SJSA1 (cell line): ENCODE measurements at places on chromosomes 12 and 14. TPM values are rescaled to one million over a fixed set of nuclear protein-coding genes. Genes with fewer than 3 reads are reported as not detected.

SLC25A21 gene
- total RNA-seq, result 1.2 and 2.6 TPM in 2 replicates

CDK4 gene
- total RNA-seq, result 3,953 and 4,723 TPM in 2 replicates

ERP27 gene
- total RNA-seq, result not detected in 2 replicates

INHBC gene
- total RNA-seq, result 0.18 and 0.88 TPM in 2 replicates

TAS2R31 gene
- total RNA-seq, result 1.5 TPM in 1 of 2 replicates, not detected in the other

ANG gene
- 2.7 and 4.4 TPM in 2 replicates for total RNA-seq

TMED10 gene
- 155 and 203 TPM in 2 replicates for total RNA-seq

RNF212B gene
- not detected in 2 replicates for total RNA-seq

NAB2 gene
- 21.6 and 22.2 TPM in 2 replicates for total RNA-seq

BRAP gene
- total RNA-seq, result 12.9 and 18.4 TPM in 2 replicates

IL26 gene
- total RNA-seq, result not detected in 2 replicates

PZP gene
- total RNA-seq, result not detected in 2 replicates

LBHD2 gene
- 0.82 TPM in 1 of 2 replicates, not detected in the other for total RNA-seq

GALNT16 gene
- total RNA-seq, result 0.03 TPM in 1 of 2 replicates, not detected in the other

COCH gene
- 0.34 and 0.63 TPM in 2 replicates for total RNA-seq

RNASE7 gene
- not detected in 2 replicates for total RNA-seq
